HuH-7.5 (cell line): ENCODE measurements at places on chromosomes 2 and 18.

DNA sequence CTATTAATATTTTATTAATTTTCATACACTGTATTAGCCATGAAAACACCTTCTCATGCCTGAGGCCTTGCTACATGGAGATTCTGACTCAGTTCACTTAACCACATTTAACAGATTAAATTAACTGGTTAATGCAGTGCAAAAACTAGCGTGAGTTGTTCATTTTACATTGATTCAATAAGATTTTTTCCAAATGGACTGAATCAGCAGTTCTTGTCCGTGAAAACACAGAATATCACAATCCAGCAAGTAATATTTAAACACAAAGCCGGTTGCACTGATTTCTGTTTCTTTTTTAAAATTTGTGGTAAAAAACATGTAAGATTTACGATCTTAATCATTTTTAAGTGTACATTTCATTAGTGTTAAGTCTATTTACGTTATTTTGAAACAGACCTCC, 118.2 kb upstream of the THUMPD2 start:
- no peak for DNase-seq

- DNase-seq: no peak
Observed at GRCh38 chr2:241177526-241178334, 10.7 kb upstream of the ANO7 start.

GRCh38 chr2:47388888-47389287, 14.1 kb upstream of the MSH2 start:
- no peak for DNase-seq

DNA sequence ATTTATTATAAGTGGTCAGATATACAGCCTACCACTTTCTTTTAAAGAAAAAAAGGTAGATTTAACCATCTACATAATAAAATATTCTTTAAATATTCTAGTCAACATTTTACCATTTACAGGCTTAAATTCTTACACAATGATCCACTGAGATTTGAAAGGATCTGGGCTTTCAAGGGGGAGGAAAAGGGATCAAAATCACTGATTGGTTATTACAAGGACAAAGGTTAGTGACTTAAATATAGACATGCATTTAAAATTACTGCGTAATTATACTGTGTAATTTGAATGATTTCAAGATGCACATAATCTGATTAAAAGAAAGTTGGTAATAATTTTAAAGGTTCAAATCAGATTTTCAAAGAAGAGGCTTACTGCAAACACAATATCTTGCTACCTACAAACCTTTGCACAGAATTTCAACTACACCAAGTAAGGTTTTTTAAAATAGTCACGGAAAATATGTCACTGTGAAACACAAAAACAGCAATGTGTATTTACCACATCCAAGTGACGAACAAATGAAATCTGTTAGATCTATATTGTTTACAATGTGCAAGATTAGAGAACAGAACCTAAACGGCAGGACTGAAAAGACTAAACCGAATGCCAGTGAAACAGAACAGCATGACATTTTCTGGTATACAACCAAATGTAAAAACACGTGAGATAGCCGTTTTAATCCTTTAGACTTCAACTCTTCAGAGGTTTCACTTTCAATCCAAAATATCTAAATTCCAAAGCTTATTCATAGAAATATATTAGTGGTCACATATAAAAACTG, 40.8 kb downstream of the RTN4 start:
- no peak for DNase-seq

DNA sequence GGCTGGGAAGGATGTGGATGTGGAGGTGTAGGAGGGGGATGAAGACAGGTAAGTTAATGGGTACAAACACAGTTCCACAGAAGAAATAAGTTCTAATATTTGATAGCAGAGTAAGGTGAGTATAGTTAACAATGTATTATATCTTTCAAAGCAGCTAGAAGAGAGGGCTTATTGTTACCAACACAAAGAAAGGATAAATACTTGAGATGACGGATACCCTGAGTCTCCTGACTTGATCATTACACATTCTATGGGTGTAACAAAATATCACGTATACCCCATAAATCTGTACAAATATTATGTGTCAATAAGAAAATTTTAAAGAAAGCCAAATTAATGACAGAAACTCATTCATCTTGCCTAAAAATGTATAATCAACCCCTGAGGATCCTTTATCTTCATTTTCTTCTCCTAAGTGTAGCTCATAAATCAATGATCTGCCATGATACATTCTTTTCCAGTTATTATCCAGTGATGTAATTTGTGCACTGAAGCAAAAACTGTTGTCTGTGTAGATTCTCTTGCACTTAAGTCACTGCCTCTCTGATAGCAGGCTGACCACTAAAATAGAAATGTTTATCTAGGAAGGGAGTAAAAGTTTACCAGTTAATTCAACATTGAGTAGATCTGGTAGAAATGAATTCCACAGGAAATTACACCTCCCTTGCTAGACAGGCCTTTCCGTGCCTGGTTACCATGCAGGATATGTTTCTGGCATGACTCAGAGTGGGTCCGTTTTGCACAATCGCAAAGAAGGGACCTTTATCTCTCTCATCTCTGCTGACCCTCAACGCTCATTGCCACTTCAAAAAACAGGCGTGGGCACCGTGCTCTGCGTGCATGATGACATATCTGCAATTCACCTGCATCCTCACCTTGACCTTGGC, 249.7 kb upstream of the NCKAP5 start:
- DNase-seq: peak; percentile 27

- no peak for DNase-seq
Observed at GRCh38 chr2:197793456-197793855, 8.3 kb upstream of the BOLL start.

DNA sequence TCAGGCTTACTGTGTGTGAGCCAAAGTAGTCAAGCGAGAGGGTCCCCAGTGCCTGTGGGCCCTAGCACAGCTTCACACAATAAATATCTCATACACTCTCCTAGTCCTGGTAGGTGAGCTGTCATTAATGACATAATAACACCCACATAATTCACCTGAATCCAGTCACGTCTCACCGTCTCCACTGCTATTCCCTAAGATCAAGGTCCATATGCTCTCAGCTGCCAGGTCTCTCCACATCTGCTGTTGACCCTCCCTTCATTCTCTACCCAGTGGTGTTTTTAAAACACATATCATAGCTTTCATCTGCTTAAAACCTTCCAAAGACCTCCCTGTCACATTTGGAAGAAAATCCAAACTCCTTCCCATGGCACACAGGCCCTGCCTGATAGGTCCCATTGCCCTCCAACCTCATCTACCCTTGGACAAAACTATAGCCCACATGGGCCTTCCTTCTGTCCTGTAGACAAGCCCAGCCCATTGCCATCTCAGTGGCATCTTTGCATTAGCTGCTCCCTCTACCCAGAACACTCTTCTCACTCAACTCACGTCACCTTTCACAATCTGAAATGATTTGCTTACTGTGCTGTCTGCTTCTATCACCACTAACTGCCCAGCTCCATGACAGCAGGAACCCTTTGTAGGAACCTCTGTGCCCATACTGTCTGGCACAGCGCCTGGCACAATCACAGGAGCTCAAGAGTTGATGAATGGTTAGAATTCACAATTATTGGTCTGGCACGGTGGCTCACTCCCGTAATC, 7.5 kb downstream of the KCNG3 start:
- no peak for DNase-seq
